ENCODE measurements at places on chromosomes 2 and 18.

- no peak for DNase-seq
These were observed 37.6 kb downstream of the CTIF start for GRCh38 chr18:48576457-48576771.

DNA sequence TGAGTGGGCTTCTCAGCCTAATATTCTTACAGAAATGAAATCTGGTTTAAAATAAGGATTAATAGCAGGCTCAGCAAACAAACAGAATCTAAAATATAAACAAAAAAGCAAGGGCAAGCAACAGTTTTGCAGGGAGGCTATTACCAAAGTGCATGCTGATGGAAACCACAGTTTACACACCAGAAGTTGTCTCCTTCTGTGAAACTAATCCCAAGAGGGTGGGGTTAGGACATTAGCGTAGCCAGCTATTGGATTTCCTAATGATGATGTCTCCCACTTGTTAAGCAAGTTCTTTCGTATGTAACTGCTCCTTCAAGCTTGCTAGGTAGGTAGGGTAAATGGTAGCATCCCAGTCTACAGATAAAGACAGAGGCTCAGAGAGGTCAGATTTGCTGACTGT, 65.0 kb upstream of the TSPYL6 start:
- DNase-seq = no peak

DNA sequence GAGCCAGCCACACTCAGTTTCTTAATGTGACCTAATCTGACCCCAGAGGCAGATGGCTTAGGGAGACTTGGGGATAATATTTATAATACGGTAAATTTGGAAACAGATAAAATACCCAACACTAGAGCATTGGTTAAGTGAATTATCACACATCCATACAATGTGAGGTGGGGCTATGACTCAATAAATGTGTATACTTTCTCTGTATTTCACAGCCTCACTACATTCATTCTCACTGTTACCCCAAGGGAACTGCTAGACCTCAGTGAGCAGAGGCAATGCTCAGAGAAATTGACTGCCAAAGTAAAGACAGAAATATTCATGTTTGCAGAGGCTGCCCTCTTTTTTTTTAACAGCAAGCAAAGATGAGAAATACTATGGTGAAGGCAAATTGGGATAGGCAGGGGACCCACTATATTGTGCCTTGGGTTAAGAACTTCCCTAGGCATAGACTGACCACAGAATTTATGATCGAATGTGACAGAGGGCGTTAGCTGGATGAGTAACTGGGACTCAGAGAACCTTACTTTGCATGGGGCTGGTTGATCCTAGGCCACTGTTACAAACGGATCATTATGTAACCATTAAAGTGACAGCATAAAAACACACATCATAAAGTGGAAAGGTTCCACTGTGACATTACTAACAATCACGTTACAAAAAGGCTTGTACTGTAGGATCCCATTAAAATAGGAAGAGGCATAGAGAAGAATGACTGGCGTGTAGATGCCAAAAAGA, 246.0 kb upstream of the LYPD1 start:
- no peak for DNase-seq

DNA sequence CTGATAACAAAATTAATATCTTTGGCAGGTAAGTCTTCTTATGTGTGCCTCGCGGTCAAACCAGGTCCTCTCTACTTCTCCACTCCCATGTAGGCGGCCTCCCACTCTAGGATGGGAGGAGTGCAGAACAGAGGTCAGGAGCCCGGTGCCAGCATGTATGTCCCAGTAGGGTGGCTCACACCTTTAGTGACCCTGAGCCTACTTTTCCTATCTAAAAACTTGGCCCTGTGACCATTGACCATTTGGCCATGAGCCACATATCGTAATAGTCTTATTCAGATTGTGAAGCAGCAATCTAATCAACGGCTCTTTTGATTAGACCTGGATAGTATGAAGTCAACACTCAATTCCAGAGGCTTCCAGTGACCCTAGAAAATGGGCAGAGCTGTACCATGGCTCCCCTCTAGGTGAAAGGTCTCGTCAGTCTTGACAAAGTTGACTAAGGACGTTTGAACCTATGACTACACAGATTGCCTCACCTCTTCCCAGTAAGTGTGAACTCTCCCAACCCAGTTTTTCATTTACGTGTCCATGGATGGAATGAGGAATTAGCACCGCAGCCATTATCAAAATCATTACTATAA, 17.1 kb upstream of the FABP1 start:
- no peak for DNase-seq

DNA sequence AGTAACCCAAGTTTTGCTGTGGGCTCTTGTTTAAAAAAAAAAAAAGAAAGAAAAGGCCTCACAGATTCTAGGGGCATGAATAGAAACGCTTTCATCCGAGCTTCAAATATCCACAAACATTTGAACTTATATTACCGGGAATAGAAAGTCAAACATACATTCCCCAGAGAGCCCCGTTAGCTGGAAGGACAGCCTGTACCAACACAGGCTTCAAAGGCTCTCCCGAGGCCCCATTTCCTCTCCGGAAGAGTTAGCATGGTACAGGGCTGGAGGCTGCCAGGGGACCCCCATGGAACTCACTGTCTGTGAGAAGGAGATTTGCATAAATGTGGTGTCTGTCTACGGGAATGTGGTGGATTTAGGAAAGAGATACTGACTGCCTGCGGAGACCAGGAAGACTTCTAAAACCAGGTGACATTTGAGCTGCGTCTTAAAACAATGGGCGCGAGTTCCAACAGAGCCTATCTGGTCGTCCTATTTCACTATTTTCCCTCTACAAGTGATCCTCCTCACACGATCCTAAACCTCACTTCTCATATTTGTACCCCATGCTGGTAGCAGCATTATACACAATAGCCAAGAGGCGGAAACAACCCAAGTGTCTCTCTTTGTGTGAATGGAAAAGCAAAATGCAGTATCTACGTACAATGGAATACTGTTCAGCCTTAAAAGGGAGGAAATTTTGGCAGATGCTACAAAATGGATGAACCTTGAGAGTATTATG, 820 bp upstream of the MATN3 start:
- no peak for DNase-seq

GRCh38 chr2:124832521-124832920, 807.4 kb downstream of the CNTNAP5 start:
- no peak for DNase-seq

DNA sequence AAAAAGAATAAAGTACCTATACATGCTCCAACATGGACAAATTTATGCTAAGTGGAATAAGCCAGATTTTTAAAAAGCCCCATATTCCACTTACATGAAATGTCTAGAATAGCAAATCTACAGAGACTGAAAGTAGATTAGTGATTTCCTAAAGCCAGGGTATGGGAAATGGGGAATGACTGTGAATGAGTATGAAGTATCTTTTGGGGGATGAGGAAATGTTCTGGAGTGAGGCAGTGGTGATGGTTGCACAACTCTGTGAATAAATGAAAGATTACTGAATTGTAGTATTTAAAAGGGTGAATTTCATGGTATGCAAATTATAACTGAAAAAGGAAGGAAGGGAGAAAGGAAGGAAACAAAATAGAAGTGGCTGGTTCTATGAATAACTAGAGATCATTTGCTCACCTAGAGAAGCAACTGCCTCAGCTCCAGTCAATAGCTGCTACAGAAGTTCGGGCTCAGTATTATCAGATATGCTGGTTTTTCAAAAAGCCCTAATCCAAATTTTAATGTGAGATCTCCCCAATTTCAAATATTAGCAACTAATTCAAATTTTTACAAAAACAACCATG, 39.3 kb downstream of the MAP3K2 start:
- no peak for DNase-seq

DNA sequence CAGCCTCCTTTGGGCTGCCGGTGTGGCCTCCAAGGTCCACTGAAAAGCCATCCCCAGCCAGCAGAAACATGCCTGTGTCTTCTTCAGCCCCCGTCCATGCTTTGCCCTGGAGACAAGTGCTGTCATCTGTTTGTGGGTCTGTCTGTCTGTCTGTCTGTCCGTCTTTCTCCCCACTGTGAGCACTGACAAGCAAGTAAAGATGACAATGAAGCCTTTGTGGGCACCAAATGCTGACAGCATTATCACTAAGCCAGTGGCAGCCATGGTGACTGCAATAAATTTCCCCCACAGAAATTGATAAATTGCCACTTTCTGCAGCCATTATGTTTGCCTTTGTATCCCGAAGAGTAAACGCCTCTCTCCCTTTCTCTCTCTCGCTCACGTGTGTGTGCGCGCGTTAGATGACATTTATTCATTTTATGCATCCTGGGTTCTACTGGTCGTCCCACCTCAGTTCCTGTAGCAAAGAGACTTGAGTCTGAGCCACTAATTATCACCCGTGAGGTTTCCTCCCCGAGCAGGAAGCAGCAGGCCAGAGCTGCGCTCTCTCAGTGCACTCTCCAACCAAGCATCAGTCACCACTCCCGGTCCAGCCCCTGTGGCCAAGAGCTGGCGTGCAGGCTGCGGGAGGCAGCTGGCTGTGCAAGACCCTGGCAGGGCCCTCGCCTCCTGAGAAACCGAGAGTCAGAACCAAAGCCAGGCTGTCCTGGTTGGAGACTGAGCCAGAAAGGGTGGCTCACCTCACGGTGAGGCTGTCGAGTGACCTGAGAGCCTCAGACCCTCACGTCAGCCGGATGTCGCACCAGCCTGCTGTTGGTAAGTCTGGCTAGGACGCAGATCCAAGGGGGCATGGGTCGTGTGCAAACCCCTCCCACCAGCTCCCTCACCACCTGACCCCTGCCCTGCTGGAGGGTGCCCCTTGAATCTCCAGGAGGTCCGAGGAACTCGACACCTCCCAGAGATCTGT, 6.9 kb downstream of the STEAP3 start:
- DNase-seq = no peak

DNA sequence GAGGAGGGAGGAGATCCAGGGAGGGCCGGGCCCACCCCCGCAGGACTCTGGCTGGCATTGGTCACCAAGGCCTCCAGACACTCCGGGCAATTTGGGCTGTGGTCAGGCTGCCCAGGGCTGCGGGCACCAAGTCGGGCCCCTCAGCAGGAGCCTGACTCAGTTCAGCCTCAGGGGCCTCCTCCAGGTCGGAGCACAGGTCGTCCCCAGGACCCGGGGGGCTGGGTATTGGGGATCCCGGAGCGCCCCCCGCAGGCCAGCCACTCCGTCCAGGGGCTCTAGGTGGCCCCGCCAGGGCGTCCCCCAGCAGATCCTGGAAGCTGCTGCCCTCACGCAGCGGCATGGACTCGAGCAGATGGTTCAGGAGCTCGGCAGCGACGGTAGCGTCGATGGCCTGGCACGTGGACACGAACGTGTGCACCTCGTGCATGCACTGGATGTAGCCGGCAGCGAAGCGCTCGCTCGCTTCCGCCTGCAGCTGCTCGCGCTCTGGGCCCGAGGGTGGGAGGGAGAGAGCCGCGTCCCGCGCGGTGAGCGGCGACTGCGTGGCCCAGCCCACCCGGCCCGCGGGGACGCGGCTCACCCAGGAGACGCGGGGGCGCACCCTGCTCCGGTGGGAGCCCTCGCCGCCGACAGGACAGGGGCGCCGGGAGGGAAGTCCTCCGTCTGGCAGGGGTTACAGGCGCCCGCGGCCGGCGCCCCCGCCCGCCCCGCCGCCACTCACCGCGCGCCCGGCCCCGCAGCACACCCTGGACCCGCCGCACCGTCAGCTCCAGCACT, 884 bp downstream of the HES6 start:
- peak; percentile 33 for DNase-seq

DNA sequence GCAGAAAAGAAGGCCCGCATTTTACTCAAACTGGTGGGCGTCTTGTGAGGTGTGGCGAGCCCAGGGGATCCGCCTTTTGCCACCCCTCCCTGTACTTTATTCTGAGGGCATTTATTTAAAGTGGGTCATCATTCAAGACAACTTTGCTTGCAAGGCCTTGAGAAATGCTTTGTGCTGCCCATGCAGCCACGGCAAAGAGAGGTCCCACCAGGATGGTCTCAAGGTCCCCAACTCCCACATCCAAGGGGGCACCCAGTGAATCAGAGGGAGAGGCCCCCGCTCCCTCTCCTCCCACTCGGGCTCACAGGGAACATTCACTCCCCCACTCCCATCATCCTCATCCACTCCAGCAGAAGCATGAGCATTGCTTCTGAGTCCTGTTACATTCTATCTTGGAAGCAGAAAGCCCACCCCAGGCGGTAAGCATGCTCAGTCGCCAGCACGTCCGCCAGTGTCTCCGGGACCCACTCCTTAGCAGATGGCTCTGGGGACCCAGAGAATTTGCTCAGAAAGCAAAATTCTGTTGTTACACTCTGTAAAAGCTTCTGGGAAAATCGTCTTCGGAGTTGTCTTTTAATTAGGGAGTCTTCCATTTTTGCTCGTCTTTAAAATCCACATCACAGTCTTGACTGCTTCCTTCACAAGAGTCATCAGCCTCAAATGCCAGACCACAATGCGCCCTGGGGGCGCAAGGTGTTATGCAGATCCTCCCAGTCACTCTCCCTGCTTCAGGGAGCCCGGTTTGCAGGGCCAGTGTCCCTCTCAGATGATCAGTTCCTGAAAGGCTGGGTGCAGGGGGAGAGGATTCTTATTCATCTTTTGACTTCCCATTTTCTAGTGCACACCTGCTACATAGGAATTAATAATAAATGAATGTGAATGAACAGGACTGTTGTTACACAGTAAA, 99.4 kb upstream of the NCK2 start:
- DNase-seq = no peak

- DNase-seq = peak; percentile 54
These were observed 62.5 kb downstream of the SLC4A3 start for GRCh38 chr2:219689676-219690628.

GRCh38 chr2:134283661-134284060, 29.8 kb downstream of the MGAT5 start:
- DNase-seq = no peak

DNA sequence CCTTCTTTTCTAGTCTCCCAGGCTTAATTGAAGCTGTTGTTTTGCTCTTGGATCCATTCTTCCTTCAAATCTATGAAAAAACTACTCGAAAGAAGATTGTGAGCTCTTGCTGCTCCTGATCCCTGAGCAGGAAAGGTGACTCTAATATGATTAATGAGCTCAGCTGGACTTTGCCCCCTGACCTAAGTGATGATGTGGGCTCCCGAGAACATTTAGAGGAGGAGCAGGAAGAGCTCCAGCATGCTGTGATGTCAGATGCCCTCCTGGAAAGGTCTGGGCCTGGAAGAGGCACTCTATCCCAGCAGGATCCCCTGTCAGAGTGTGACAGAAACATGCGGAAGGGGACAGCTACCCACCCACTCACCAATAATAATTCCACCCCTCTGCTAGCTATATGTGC, 117.9 kb upstream of the PELI1 start:
- DNase-seq = no peak

DNA sequence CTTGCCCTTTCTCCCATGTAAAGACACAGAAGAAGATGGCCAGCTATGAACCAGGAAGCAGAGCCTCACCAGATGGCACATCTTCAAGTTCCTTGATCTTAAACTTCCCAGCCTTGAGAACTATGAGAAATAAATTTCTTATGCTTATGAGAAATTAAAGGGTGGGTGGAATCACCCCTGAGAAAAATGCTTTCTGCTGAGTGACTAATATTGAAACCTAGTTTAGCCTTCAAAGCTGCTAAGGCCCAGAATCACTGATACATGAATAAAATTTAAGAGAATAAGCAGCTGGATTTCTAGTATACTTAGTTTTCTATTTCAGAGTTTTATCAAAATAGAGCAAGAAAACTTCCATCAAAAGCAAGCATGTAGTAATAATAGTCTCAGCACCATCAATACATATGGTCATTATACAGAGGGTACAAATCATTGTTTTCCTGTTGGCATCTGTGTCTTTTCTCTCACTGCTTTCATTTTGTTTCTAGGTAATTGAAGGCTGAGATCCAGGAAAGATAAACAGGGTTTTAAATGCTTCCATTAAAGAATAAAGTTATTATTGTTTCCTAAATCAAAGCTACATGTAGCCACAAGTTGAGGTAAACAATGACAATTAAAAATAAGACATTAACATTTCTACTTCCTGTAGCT, 53.3 kb upstream of the COL5A2 start:
- DNase-seq = peak; percentile 14
